ENCODE measurements at places on chromosomes 1 and 21. TPM values are rescaled to one million over a fixed set of nuclear protein-coding genes. Genes with fewer than 3 reads are reported as not detected.

Gene PBX1
- 34.2 TPM for total RNA-seq

Gene MARK1
- 2.2 TPM for total RNA-seq

Gene CYP4B1
- total RNA-seq = not detected

Gene TFF2
- total RNA-seq = not detected

Gene CFHR1
- total RNA-seq = not detected

Gene PCAT6
- total RNA-seq = not detected

Gene JAM2
- total RNA-seq = 0.37 TPM

Gene UQCRHL
- 2.2 TPM for total RNA-seq

Gene CD48
- not detected for total RNA-seq

Gene FCRLB
- 5.5 TPM for total RNA-seq

Gene LGR6
- total RNA-seq = not detected

Gene KCNJ9
- under 0.01 TPM for total RNA-seq

Gene USH2A
- total RNA-seq = not detected

Gene ARTN
- under 0.01 TPM for total RNA-seq

Gene ZBTB17
- 27.2 TPM for total RNA-seq

Gene KRTAP21-2
- not detected for total RNA-seq

Gene MAP1LC3C
- 0.20 TPM for total RNA-seq

All from subcutaneous preadipocyte (primary cell).